SJSA1 (cell line): ENCODE measurements at places on chromosomes 1 and 21. TPM values are rescaled to one million over a fixed set of nuclear protein-coding genes. Genes with fewer than 3 reads are reported as not detected.

NUDT4B gene
- 8.8 and 19.5 TPM in 2 replicates for total RNA-seq

TAS1R1 gene
- total RNA-seq, result not detected in 2 replicates

ANGPTL7 gene
- not detected in 2 replicates for total RNA-seq

GRCh38 chr1:161131523-161132409 is 701 bp downstream of the DEDD start:
- DNase-seq, result no peak

DNA sequence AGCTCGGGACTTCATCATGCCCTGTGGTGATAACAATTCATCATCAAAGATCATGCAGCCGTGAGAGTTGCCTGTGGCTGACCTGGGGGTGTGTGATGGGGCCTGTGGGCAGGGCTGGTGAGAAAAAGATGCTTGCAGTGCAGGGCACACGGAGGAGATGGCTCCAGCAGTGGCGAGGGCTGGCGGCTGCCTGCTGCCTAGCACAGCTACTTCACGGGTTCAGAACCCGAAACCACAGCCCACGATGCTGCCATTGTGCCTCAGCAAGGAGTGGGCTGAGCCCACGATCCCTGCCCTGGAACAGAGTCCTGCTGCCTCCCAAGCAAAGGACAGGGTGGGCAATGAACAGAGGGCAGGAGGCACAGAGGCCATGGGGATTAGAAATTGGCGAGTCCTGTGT is 631 bp upstream of the KRTAP10-9 start:
- no peak for DNase-seq

DNA sequence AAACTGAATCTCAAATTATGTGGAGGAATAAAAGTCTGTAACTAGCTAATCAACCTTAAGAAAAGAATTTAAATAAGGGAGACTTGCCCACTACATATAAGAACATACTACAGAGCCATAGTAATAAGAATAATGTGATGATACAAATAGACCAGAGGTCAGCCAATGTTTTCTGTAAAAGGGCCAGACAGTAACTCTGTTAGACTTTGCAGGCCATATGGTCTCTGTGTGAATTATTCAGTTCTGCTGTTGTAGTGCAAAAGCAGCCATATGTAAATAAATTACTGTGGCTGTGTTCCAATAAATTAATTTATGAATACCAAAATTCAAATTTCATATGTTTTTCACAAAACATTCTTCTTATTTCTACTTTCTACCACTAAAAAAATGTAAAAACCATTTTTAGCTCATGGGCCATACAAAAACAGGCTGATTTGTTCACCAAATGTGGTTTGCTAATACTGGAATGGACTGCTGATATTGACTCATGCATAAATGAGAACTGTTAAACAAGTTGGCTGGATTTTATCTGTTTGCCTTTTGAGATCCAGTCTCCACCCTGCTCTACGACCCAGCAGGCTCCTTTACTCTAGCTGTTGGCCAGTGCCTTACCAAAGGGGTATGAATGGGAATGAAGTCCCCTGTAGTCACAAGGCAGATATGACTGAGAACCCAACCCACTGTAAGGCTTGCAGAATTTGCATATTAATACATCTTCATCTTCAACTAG is 98.2 kb upstream of the ZNHIT6 start:
- DNase-seq, result no peak

GRCh38 chr1:231727171-231727570 is 100.6 kb downstream of the DISC1 start:
- no peak for DNase-seq

- no peak for DNase-seq
Measured at GRCh38 chr1:9086045-9086444, 16.6 kb upstream of the SLC2A5 start.

GRCh38 chr1:3111348-3112021 is 42.5 kb downstream of the PRDM16 start:
- DNase-seq, result no peak

- no peak for DNase-seq
Measured at GRCh38 chr1:38474738-38475623, 384.6 kb downstream of the RRAGC start.

- no peak for DNase-seq
Measured at GRCh38 chr1:41590331-41590730, 105.8 kb upstream of the EDN2 start.

GRCh38 chr1:91007827-91008226 is 14.0 kb downstream of the ZNF644 start:
- no peak for DNase-seq

DNA sequence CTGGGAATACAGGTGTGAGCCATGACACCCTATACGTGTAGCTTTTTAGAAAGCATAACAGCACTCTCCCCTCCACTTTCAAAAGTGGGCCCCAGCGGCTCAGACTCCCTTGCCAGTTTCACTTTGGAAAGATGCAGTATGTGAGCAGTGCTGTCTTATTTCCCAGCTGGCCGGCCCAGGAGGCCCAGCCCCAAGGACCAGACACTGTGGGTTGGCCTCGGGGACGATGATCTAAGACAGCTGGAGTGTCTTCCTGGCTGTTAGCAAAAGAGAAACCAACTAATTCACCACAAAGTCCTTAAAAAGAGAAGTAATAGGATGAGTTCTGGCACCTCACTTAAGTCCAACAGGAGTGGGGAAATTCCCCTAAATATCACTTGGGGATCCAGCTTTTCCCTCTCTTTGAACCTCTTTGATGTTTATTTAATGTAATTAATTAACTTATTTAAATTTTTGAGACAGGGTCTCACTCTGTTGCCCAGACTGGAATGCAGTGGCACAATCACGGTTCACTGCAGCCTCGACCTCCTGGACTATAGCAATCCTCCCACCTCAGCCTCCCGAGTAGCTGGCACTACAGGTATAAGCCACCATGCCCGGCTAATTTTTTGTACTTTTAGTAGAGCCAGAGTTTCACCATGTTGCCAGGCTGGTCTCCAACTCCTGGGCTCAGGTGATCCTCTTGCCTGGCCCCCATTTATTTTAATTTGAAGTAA is 17.6 kb upstream of the CLIC4 start:
- DNase-seq, result peak; percentile 69

DNA sequence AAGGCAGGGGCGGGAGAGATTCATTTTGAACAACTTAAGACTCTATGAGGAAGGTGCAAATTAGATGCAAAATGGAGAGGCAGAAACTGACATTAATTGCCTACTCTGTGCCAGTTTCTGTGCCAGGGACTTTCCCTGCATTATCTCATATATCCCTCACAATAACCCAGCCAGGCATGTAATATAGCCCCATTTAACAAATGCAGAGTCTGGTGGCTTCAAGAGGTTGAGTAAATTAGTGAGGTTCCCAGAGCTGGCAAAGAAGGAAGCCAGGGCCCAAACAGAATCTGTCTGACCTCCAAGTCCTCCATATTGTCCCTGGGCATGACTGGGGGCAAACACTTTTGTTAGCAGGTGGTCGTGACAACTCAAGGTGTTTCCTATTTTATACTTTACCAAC is 199.8 kb downstream of the ASTN1 start:
- no peak for DNase-seq
